ENCODE measurements at places on chromosomes 3 and 15.
A peak's percentile ranks its signal among the peaks of the same experiment; 100 is the strongest.

GRCh38 chr3:8780279-8780678 lies 10.9 kb upstream of the OXTR start:
- no peak for DNase-seq

DNA sequence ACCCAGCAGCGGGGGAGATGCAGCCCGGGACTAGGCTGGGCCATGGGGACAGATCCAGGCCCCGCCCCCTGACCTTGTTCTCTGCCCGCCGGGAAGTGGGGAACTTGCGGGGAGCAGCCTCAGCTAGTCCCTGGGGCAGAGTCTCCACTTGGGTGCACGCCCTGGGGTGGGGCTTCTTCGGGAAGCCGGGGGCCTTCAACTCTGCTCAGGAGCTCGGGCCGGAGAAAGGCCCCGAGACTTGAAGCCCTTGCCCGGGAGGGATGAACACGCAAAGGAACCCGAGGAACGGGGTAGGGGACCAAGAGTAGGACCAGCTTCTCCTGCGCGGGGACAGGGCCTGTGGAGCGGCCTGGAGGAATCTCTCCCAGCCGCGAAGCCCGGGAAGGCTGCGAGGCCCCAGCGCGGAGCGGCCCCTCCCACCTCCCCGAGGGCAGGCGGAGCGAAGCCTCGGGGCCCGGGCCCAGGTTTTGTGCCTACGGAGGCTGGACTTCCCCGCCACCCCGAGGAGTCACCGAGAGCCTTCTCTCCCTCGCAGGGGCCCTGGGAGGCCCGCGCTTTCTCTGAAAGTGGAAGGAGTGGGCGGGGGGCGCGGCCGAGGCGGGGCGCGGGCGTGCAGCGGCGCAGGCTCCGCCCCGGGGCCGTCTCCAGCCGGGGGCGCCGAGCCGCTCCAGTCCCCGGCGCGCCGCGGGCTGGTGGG lies at the start of gene ITPKA:
Gene ITPKA, plus strand, starts transcription at position 670 of the 697 bp plus-strand sequence. CDS start 54 bp downstream, outside the sequence.
- peak; percentile 77 for DNase-seq

- DNase-seq: no peak
Measured at GRCh38 chr3:52494445-52494844, 693 bp upstream of the STAB1 start.

- no peak for DNase-seq
Measured at GRCh38 chr15:73331991-73332925, 36.5 kb downstream of the HCN4 start.

DNA sequence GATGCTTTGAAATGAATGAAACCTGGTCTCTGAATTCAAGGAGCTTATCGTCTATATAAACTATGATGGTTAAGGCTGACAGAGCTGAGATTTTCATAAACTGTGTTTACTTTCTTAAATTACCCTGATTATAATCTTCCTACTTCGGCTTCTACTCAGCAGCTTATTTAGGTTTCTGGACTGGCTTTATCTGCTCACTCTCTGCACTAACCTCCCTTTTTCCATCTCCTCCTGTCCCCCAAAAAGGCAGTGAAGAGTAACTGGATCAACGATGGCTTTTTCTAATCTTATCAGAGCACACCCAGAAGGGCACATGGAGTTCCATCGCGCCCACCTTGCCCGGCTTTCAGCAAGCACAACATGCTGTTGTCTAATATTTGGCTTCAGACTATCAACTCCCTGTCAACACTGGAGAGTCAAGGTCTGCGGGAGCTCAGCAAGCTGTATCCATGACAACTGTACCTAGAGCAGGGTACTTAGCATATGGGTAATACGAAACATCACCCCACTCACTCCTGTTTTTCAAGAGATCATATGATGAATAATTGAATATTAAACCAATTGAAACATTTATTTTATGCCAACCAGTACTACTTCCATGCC lies 417.3 kb downstream of the GABRB3 start:
- DNase-seq: no peak

GRCh38 chr3:155079746-155080487 lies at the start of gene MME:
Gene MME, plus strand, starts transcription at chr3:155080319. Its CDS starts 3,849 bp downstream, at chr3:155084168.
- DNase-seq: no peak

DNA sequence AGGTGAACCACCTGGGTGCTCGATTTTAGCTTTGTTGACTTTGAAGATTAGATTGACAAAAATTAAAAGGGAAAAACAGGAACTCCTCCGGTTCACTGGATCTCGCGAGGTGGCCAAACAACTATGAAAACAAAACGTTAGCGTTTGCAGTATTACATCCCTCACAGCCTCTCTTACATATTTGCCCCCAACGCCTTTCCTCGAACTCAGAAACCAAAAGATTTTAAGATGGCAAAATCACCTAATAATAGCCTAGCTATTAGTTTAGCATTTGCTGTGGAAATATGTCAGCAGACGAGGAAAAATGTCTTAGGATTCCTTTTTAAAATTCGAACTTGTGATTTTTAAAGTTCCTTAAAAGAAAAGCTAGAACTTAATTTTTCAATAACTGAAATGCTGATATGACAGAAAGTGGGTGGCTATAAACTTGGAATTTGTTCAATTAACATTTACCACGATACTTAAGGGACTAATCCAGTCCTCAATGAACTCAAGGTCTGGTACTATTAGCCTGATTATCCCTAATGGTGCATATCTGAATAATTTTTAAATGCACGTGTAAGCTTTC lies 491 bp upstream of the SENP7 start:
- no peak for DNase-seq

- DNase-seq: no peak
Measured at GRCh38 chr3:138381413-138381901, 33.1 kb downstream of the MRAS start.

DNA sequence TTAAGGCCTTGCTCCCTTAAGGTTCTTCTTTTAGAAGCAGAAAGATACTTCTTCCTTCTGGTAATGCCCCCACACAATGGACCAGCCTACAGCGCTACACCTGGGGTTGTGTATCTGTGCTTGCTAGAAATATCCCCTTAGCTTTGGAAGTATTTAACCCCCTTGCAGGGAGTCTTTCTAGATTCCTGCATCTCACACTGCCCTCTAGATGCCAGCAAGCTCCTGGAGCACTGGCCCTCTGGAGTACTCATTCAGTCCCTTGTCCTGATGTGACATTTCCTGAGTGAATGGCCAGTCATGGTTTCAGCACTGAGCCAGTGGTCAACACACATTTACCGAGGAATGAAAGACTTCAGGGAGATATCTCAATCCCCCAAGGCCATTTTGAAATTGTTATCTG lies 30.4 kb upstream of the RBP2 start:
- no peak for DNase-seq

GRCh38 chr3:102471001-102471400 lies 36.2 kb downstream of the ZPLD1 start:
- DNase-seq: no peak

DNA sequence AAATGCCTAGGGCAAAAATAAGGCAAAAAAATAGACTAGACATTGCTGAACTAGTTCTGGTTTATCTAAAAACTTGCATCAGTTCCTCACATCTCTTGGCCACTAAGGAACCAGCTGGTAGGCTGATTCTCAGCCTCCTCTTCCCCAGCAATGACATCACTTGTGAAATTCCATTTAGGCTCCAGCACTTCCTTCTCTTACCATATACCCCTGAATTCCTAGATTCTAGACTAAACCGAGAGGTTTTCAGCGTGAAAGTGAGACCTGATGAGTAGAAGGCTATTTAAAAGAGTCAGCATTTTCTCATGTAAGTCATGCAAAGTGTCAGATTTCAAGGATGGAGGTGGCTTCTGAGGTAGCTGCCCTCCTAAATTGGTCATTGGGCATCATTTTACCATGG lies 247.1 kb upstream of the CDIN1 start:
- DNase-seq: no peak

GRCh38 chr3:141231952-141232823 lies 563 bp downstream of the PXYLP1 start:
- peak; percentile 7 for DNase-seq

DNA sequence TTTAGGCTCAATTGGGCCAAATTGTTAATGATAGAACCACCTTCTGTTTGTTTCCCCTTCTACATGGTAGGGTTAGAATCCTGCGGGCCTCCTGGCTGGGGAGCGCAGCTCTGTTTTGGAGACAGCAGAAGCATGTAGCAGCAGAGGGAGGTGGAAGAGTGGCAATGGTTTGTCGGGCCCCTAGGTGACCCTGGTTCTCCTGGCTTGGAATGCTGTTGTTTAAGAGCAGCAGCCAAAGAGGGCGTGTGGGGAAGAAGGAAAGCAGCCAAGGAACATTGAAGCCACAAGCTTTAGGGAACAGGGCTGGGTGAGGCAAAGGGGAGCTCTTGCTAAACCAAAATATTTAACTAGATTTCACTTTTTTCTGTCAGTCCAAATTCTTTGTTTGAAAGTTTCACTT lies 213.7 kb upstream of the NR2E3 start:
- DNase-seq: no peak

GRCh38 chr3:160259589-160259988 lies 34.4 kb downstream of the C3orf80 start:
- no peak for DNase-seq

DNA sequence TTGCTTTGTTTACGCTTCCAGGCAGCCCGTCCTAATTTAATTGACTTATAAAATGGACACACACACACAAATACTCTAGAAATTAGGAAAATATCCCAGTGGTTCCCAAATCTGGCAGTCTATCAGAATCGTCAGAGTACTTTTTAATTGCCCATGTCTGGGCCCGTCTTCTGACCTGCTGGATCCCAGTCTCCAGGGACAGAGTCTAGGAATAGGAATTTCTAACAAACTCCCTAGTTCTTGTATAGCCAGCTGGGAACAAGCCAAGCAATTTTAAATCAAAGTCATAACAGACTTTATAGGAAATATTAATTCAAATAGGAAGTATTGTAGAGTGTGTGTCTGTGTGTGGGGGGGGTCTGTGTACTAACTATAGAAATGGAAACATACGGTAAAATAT lies 33.4 kb downstream of the LDHAL6B start:
- DNase-seq: no peak

GRCh38 chr3:184234224-184234623 lies 4.8 kb downstream of the VWA5B2 start:
- no peak for DNase-seq

DNA sequence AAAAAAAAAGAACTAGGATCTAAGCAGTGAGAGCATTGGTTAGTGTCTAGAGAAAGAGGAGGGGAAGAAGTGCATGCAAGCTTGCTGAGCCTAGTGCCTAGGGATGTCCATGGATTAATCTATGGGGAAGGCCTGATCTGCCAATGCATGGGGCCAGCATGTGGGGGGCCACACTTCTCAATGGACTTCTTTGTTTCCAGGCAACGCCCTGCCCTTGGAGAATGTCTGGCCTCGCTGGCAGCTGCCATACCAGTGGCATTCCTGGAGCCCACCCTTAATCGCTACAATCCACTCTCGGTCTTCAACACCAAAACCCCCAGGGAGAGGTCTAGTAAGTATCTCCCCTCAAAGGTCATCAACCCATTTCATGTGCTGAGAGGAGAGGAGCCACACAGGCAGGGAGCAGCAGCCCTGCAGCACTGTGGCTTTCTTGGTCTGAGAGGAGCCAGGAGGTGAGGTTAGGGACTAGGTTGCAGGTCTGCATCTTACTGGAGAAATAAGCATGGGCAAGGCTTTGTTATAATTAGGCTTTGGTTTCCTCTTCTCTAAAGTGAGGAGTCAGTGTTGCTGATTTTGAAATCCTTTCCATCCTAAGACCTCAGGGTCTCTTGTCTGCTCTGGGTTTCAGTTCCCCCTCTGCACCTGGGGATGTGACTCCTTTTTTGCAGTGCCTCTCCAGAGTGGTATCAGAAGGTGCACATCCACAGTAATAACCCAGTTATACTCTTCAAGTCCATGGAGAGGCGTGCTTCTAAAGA lies 188.1 kb upstream of the CHRM5 start:
- DNase-seq: no peak

DNA sequence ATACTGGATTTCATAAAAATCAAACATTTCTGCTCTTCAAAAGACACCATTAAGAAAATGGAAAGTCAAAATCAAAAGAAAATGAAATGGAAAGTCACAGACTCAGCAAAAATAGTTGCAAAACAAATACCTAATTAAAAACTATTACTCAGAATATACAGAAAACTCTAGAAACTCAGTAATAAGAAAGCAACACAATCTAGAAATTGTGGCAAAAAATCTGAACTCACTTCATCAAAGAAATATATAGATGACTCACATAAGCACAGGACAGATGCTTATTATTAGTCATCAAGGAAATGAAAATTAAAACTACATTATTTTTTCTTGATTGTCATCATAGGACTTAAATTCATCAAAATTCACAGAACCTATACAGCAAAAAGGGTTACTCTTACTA lies 430.0 kb downstream of the SHQ1 start:
- DNase-seq: no peak

GRCh38 chr3:127384717-127385539 lies 97.1 kb upstream of the PRR20G start:
- DNase-seq: no peak

DNA sequence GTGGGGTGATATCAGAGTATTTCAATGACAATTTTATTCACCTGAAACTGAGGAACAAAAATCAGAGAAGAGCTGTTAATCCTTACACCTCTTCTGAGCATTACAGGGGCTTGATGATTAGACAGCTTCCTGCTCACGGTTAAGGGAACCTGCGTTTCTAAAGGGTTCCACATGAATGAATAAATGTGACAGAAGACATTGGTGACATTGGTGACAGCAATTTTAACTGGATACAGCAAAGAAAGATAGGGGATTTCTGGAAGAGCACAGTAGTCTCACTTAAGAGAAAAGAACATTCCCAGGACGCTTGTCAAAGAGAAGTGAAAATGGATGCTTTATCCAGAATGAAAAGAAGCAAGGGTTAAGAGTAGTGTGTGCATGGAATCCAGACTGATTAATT lies 235.9 kb upstream of the CNTN3 start:
- DNase-seq: no peak

DNA sequence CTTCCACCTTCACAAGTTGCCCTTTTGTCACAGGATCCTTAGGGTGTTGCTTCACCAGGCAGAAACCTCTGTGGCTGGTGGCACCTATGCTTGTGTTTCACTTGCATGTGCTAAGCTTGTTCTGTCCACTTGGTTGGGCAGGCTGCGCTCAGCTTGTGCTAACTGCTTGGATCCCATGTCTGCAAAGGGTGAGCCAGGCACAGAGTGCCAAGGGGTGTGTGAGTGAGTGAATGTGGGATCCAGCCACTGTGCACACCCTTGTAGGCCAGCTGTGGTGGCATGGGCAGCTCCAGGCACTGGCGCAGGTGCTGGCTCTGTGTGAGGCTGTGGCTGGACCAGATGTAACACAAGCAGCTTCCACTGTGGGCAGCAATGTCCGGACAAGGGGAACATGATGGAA lies 728.7 kb upstream of the ROBO1 start:
- DNase-seq: no peak
